ENCODE measurements at places on chromosomes 1 and 21.
A peak's percentile ranks its signal among the peaks of the same experiment; 100 is the strongest.

- DNase-seq = peak; percentile 7
Measured at GRCh38 chr21:26169061-26169610, 1.4 kb downstream of the APP start.

- no peak for DNase-seq
Measured at GRCh38 chr21:41817228-41817627, 50.4 kb upstream of the RIPK4 start.

GRCh38 chr1:203807196-203807595 lies 11.8 kb downstream of the ZBED6 start:
- DNase-seq = no peak

- peak; percentile 50 for DNase-seq
Measured at GRCh38 chr1:153540394-153541361, at the start of gene S100A5. Gene S100A5 (minus strand): TSS chr1:153540934. CDS start chr1:153540191, 743 bp downstream.

GRCh38 chr1:52727114-52727586 lies 897 bp downstream of the ZYG11B start:
- DNase-seq = no peak

GRCh38 chr1:111203681-111204200 lies 3.3 kb upstream of the DENND2D start:
- DNase-seq = peak; percentile 77

DNA sequence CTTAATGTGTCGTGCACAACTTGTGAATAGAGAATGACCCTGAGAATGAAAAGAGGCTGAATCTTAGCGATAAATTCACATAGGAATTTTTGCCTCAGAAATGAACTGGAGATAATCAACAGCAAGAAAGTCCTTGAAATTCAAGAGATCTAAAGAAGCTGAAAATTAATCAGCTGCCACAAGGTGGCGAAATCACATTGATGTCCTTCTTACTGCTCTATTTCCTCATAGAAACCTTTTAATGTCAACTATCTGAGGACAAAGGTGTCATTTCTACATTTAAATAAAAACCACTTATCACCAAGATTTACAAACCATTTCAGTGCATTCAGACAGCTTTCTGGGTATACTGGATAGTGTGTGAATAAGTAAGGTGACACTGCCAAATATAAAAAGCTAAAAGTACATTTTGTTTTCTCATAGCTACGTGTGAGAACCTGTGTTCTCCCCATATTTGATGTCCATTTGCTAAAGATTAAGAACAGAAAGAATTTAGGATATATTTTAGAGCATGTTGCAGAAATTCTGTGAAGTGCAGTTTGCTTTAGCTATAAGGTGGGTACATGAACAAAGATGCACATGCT lies 485.3 kb upstream of the PTBP2 start:
- DNase-seq = no peak

DNA sequence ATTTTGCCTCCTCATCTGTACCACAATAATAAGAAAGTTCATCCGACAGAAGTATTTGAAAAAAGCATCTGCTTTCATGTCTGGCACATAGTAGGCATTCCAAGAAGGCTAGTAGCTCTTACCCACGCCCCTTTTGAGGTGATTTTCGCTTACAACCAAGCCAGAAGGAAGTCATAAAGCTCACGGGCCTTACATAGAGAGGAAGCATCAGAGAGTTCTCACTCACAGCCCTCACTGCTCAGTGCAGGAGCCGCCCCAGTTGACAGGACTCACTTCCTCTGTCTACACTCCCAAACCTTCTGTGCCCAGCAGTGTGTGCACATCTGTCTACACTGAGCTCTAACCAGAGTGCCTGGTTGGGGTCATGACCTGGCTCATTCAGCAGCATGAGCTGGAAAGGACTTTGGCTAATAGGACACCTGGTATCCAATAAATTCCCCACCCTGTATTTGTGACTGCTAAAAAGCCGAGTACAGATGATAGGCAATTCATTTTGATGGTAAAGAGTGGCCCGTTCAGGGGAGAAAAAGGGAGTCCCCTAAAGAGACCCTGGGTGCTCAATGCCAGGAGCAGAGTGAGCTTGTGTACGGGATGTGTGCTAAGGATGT lies 36.8 kb upstream of the DUSP10 start:
- DNase-seq = no peak

- DNase-seq = no peak
Measured at GRCh38 chr1:197435224-197435623, 167.2 kb downstream of the CRB1 start.

DNA sequence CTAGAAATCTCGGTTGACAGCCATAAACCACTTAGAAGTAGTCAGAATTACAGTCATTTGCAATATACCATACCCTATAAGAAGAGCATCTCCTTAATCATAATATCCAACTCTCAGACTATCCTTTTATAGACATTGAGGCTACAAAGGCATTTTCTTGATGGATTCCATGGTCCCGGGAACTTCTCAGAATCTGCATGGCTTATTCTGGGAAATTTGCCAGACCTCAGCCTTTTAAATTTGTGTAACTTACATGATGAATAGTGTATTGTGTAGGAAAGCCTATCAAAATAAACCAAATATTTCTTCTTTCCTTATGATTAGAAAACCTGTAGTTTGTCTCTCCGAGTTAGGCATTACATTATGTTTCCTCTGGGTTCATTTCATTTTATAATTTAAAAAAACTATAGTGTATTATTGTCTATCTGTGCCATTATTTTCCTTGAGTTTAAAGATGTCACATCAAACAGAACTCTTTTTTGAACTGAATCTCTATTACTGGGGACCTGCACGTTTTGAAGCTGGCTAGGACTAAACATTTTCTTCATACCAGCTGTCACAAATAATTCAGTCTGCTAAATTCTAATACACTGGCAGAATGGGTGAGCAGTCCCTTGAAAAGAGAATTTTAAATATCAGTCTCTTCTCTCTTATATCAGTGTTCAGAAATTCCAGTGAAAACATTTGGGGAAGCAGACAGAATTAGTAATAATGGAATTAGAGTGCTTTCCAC lies 102.9 kb downstream of the GABPA start:
- no peak for DNase-seq

DNA sequence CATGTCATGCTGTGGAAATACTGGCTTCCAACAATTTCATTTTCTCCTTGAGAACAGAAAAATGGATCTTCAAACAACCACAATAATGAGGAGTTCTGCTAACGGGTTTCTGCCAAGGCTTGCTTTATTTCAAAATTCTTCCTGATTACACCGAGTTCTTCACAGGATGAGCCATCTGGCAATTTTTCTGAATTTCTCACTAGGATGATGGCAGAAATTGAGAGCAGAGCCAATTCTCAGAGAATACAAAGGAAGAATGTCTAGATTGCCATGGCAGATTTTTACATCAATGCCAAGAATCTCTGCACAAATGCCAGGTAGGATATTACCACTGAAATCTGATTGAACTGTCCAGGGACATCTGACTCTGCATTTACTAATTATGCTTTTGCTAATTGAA lies 619.0 kb upstream of the CHRM3 start:
- no peak for DNase-seq

GRCh38 chr1:231613419-231614349 lies 12.9 kb upstream of the DISC1 start:
- no peak for DNase-seq

DNA sequence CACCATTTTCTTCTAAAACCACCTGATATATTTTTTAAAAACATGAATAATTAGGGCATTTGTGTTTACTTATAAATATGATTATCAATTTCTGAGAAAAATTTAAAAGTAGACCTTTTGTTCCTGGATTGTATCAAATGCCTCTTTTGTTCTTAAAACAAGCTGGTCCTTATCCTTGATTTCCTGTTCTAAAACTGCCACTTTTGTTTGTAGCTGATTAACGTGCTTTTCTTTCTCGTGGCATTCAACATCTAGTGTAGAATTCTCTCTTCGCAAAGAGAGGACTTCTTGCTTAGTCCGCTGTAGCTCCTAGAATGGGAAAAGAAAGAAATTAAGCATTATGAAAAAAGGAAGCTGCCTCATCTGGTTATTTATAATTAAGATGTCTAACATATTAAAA lies 25.0 kb downstream of the SASS6 start:
- DNase-seq = no peak

GRCh38 chr1:7040969-7041695 lies 255.9 kb downstream of the CAMTA1 start:
- no peak for DNase-seq
